ENCODE measurements at places on chromosomes 5 and 9.

DNA sequence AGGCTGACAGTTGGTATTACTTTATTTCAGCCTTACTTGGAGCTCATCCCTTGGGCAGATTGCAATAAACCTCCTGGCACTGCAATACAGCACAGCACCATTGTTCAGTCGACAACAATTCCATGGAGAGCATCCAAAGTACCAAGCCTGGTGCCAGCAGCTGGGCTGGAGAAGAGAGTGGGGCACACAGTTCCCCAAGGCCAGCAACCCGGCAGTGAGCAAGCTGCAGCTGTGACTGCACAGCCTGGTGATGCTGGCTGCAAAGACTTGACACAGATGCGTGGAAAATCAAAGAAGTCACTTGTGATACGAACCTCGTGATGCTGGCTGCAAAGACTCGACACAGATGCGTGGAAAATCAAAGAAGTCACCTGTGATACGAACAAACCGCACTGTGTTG is 125.4 kb downstream of the ATPSCKMT start:
- DNase-seq, result no peak

GRCh38 chr9:28267351-28267750 is 694.1 kb upstream of the C9orf72 start:
- no peak for DNase-seq

DNA sequence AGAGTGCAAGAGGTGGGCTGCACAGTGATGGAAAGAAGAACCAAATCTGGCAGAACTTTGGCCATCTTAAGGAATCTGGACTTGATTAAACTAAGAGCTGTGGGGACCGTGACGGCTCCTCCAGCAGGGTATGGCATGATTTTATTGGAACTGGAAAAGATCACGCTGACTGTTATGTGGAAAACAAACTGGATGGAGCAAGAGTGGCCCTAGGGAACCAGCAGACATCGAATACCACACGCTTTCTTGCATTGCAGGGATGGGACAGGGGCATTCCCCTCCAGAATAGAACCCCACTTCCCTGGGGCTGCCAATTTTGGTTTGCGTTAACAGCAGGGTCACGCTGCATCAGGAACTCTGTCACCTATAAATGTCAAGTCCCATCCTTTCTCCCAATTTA is 38.8 kb downstream of the INSYN2B start:
- no peak for DNase-seq

- no peak for DNase-seq
These were observed 12.5 kb downstream of the ARHGEF28 start for GRCh38 chr5:73638344-73639095.

GRCh38 chr5:9343146-9343850 is 202.6 kb downstream of the SEMA5A start:
- no peak for DNase-seq

- DNase-seq, result no peak
These were observed 339.0 kb upstream of the KIF2A start for GRCh38 chr5:61966997-61967396.

DNA sequence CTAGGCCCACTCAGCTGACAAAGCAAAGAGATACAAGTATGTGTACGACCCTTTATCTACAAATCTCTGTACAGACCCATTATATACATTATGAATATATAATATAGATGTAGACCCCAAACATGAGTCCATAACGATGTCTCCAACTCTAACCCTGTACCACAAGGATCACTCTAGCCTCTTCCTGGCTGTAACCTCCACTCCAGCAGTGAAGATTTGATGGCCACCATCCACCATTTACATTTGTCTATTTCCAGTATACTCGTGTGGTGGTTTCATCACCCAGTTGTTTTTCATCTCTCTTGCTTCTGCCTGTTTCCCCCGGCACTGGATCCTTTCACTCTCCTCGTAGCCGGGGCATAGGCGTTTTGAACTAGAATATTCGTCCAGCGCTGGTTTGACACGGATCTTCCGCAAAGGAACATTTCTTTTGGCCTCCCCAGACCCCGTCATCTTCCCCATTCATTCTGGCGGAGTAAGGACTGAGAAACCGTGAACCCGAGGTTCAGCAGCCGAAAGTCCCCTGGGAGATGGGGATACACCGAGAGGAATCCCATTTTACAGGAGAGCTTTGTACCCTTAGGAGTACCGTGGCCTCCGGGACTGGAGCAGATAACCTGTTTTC is 828 bp upstream of the TRIO start:
- DNase-seq, result no peak

- no peak for DNase-seq
These were observed 806 bp upstream of the RNF224 start for GRCh38 chr9:137226338-137227053.

DNA sequence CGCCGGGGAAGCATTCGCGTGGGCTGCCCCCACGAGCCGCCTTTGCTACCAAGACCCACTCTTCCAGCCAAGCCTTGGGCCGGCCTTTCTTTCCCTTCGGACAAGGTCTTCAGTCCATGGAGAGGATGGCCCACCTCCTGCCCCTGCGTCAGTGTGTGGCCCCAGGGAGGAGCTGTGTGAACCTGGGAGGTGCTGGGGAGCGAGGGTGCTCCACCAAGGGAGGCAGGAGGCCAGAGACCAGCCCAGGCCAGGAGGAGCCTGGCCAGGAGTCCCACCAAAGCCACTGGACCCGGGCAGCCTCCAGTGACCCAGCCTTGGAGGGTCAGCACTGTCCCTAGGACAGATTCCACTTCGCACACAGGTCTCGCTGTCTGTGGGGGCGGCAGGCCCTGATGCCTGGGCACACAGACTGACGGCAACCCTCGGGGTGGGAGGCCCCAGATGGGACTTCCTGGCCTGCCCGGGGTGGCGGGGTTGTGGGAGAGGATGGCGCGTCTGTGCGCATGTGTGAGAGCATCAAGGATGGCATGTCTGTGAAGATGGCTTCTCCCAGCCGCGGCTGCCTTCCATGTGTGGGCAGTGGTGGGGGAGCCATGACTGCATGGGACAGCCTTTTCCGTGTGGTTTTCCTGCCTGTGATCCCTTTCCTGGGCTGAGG is 113.3 kb upstream of the LPCAT1 start:
- DNase-seq, result no peak

- DNase-seq, result no peak
These were observed 24.8 kb downstream of the FYB1 start for GRCh38 chr5:39194466-39195136.

GRCh38 chr9:4933177-4933576 is 51.9 kb upstream of the JAK2 start:
- DNase-seq, result no peak

GRCh38 chr9:7195526-7195925 is 437.8 kb downstream of the KDM4C start:
- no peak for DNase-seq

DNA sequence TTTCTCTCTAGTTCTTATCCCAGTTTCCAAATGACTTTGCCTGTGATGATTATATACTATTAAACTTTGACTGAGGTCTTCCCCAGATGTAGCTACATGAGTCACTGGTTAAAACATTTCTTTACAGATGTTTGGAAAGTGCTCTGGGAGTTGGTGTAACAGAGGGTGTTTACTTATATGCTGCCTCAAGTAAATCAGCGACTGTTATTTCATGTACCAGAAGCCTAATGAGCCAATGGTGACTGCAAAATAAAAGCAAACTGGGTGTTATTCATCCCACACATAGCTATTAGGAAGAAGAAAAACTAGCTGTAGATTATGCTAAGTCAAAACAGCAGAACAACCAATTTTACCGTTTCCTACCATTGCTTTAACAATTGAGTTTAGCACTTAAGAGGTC is 929.7 kb upstream of the SEMA6A start:
- DNase-seq, result no peak

GRCh38 chr9:14011799-14012560 is 302.0 kb downstream of the NFIB start:
- no peak for DNase-seq

DNA sequence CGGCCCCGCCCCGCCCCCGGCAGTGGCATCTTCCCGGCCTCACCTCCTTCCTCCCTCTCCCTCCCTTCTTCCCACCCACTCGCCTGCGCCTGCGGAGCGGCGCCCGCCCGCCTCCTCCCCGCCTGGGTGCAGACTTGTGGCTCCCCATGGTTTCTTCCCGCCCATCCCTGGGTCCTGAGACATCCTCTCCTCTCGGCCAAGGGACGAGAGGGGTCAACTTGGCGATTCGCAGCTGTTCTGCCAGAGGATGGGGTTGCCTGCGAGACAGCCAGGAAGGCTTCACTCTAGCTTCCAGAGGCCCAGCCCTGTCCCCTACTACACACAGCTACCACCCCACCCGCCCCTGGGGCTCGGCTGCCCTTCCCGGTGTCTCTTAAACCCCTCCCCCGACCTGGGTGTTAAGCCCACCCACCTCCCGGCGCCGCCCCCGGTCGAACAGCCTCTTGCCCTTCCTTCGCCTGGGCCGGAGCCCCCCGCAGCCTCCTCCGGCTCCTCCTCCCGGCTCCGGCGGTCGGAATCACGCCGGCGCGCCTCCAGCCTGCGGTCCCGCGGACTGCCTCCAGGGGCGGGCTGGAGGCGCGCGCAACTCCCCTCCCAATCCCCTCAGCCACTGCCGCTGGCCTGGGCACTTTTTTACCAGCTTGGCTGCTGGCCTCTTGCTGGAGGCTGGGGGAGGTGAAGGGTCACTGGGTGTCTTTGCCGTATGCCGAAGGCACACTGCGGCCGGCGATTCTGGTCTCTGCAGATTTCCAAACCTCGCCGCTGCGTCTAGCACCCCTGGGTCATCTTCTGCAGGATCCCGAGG is 1.9 kb downstream of the JADE2 start:
- peak; percentile 85 for DNase-seq

DNA sequence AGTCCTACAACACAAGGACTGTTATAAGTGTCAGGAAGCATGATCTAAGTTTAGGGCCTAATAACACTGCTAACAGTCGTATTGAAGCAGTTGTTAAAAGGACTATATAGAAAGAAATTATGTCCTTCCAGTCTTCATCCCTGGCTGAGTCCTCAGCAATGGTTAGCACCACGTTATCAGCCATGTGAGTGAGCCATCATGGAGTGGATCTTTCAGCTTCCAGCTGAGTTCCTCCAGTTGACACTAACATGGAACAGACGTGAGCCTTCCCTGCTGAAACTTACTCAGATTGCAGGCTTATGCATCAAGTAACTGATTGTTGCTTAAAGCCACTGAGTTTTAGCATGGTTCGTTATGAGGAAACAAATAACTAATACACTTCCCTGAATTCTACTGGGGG is 21.5 kb upstream of the GPBP1 start:
- no peak for DNase-seq

DNA sequence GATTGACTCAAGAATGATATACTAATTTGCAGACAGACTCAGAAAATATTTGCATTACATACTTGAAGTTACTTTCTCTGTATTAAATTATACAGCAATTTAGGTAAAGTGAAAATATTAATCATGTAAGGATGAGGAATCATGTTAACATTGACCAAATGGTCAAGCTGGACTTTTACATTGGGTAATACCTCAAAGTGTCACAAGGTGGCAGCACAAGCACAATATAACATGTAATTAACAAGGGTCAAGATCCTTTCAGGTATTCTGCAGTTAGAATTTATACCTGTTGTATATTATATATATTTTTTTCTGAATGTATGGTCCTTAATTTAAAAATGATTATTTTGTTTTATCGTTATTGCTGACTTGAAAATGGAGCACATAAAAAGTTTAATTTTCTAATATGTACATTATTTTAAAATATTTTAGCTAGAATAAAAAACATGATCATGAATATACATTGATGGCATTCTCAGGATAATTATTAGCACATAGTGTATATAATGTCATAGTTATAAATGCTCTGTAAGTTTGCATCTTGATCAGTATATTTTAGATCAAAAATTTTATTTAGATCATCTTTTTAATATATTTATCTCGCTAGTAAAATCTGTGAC is 8.6 kb downstream of the HAPLN1 start:
- DNase-seq, result no peak

GRCh38 chr5:17183831-17184230 is 33.6 kb upstream of the BASP1 start:
- DNase-seq, result no peak

DNA sequence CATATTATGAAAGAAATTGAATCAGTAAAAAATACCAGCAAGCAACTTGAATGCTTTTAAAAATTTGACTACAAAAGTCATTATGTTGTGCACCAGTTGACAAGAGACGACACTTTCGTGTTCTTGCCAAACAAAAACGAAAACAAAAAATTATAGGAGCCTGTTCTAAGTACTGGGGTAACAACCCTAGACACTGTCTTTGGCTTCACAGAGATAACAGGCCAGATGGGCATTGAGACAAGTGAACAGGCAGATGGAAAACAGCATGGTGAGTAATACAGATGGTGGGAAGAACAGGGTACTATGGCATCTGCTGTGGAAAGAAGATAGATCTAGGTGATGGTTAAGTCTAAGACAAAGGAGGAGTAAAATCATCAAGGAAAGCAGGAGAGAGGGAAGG is 99.0 kb downstream of the CDH12 start:
- no peak for DNase-seq

- no peak for DNase-seq
These were observed 21.0 kb downstream of the STOM start for GRCh38 chr9:121349009-121349408.

- DNase-seq, result no peak
These were observed 12.7 kb downstream of the C9orf153 start for GRCh38 chr9:86246752-86247161.

DNA sequence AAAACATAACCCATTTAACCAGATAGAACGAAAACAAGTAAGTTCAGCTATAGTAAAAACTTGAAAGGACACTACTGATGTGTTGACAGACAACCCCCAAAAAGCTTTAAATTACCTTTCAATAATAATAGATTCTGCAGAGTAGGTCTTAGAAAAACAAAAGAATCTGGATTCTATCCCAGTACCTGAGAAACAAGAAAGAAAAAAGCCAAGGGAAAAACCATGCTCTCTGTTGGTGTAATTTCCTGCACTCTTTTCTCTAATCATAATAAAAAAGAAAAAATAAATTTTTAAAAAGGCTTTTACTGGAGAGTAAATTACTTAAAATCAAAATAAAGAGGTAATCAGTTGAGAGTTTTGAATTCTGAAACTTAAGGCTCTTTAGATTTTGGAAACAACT is 1090.4 kb downstream of the PTPRD start:
- no peak for DNase-seq

DNA sequence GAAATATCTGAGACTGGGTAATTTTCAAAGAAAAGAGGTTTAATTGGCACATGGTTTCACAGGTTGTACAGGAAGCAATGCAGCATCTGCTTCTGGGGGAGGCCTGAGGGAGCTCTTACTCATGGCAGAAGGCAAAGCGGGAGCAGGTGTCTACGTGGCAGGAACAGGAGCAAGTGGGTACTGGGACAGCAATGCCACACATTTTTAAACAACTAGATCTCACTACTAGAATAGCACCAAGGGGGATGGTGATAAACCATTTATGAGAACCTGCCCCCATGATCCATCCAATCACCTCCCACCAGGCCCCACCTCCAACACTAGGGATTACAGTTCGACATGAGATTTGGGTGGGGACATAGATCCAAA is 47.6 kb upstream of the HOMER1 start:
- DNase-seq, result no peak
